ENCODE measurements at places on chromosomes 4 and X.

- DNase-seq = no peak
Measured at GRCh38 chr4:31539284-31540069, 819.3 kb downstream of the PCDH7 start.

DNA sequence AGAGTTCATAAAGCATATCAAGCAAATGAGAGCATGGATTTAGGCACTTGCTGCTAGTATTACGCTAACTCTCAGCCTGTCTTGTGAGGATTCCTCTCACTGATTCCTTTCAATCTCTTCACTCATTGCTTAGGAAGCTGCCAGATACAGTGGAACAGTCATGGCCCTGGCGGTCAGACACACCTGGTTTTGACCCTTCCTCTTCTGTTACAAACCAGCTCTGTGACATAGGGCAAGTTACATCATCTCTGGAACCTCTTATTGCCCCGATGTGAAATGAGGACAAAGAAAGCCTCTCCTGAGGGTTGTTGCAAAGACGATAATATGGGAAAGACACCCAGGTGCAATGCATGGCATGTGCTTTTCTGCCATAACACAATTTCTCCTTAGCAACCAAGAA lies 12.2 kb downstream of the FRAS1 start:
- DNase-seq = no peak

DNA sequence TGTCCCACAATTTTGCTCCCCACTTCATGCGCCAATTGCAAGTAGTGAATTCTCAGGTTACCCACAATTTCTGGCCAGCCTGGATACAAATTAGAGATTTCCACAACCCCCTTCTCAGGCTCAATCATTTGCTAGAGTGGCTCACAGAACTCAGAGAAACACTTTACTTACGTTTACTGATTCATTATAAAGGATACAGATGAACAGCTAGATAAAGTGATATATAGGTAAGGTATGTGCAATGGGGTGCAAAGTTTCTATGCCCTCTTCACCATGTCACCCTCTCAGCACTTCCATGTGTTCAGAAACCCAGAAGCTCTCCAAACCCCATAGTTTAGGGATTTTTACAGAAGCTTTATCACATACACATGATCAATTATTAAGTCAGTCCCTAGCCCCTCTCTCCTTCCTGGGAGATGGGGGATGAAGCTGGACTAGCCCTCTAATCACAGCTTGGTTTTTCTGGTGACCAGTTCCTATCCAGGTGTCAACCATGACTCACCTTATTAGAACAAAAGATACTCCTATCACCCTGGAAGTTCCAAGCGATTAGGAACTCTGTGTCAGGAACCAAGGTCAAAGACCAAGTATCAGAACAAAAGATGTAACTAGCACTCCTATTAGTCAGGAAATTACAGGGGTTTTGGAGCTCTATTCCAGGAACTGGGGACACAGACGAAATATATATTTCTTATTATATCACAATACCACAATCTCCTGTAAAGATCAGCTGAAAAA lies 33.5 kb upstream of the PRRG1 start:
- no peak for DNase-seq

DNA sequence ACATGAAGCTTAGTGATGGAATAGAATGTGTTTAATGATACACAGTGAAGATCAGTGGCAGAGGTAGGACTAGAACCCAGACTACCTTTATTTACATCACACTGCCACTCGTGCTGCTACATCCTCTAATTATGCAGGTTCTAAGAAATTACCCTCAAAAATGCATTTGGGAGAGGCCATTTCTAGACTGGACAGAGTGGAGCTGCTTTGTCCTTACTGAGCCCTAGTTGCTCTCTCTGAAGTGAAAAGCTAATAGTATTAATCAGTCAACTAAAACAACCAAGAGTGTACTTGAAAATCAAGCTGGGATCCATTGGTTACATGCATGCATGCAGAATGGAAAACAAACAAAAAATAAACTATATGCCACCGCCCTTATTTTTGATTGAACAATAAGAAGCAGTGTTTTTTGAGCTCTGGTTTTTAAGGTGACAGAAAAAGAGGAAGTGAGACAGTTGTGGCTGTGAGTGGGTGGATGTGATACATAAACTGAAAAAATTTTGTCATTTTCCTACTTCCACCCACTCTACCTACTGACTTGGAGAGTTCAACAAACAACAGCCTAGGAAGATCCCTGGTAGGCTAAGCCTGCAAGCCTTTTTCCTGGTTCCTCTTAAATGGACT lies 6.8 kb upstream of the VSIG4 start:
- DNase-seq = peak; percentile 21

- no peak for DNase-seq
Measured at GRCh38 chr4:165634766-165635165, 238.3 kb upstream of the TLL1 start.

DNA sequence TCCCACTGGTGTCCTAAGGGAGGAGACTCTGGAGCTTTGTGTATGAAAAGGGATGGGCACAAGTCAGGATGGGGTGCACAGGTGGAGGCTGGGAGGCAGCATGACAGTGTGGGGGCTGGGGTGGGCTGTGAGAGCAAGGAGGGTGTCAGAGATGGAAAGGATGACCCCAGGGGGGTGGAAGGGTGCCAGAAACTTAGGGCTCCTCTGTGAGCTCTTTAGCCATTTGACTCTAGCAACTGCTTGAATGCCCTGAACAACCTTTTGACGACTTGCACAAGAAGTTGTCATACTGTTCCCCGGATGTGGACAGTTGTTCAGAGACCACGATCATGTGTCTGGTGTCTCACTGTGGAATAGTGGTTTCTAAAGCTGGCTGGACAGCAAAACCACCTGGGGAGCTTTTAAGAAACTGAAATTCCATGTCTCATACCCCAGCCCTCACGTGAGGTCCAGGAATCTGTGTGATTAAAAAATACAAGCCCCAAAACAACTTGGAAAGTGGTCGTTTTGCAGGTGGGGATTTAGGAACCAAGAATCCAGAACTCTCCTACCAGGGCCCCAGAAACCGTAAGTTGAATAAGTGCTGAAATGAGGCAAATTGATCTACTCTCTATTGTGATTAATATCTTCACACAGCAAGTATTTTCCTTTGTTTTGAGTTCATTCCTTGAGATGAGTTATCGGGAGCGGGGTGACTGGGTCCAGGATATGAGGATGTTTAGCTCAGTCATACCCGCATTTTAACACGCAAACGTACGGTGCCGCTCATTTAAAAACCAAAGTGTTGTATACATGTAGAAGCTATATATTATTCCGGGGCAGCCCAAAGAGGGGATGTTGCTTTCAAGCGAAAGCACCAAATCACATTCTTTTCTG lies 3.4 kb downstream of the RHOH start:
- DNase-seq = peak; percentile 69

DNA sequence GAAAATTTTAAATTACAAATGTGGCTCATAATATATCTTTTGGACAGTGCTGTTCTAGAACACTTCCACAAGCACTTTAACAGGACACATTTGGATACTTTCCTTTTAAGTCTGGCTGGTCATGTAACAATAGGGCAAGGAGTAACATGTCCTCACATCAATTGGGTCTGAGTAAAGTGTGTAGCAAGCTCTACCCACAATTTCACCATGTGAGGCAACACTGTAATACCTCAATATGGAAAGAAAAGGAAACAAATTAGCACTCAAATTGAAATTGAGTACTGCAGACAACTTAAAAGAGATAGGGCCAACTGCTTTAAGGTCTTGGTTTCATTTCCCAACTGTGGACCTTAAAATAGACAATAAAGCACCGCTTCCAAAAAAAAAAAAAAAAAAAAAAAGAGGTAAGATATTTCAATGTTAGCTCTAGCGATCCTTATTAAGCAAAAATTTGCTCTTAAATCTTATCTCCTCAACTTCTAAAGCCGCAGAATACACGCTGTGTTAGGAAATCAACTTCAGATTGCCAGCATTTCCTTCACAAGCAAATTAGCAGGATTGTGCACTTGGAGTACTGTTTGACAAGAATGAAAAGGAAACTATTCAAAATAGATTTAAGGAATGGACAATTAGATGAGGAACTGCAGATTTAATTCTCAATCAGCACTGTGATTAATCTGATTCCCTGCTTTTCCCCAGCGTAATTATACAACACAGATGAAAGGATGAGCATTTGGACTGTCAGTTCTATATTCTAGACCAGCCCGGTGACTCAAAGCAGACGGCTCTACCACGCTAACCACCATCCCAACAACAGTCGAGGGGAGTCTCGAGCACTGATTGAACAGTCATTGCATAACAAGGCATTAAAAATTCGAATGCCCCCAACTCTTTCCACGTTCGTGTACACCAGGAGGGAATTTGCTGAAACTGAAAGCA lies 1.6 kb downstream of the CASK start:
- DNase-seq = no peak

GRCh38 chrX:149456476-149457245 lies 48.4 kb downstream of the IDS start:
- DNase-seq = no peak

DNA sequence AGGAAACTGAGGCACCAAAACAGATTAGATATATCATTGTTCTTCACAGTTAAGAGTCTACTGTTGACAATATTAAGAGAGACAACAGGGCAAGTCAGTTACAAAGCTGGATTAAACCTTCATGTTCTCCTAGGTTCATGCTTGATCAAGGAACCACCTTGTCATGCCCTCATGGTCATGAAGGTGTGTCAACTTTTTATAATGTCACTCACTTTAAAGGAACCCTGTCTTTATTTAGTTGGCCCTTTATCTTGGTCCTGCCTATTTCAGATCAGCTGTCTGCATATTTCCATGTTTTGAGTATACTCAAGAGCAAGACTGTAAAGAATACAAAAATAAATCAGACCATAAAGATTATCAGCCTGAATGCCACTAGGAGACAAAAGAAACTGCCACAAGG lies 140.2 kb upstream of the FAM241A start:
- DNase-seq = no peak

DNA sequence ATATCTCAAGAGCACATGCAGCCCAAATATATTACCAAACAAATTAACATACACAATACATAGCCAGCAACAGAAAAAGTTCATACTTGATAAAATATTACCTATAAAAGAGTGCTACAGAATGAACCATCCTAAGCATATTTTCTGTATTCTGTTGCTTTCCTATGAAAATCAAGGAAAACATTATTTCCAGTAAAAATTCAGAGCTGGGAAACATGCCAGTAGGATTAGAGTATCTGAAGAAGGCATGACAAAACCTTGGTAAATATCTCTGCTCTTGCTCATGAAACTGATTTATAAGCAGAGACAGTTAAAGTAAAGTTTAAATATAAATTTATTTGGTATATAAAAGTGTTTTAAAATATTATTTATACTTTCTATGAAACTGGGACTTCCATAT lies 599.7 kb downstream of the ARAP2 start:
- DNase-seq = no peak

GRCh38 chr4:14035076-14035475 lies 407.6 kb upstream of the BOD1L1 start:
- DNase-seq = no peak

- no peak for DNase-seq
Measured at GRCh38 chr4:83075311-83076095, 39.0 kb downstream of the PLAC8 start.

DNA sequence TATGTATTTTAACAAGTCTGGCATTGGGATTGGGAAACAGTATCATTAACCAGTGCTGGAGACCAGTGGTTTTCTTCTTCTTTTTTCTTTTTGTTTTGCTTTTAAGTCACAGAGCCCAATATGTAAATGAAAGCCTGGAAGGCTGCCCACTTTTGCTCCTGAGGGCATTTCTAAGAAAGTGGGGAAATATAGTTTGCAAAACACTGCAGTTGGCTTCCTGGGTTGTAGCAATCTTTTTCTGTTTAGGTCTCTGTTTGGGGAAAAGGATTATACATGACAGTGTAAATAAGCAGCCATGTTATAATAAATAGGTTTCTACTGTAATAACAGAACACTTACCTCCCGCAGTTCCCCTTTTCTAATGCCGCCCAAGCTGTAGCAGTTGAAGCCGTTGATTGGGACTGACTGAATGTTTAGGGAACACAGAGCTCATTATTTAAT lies 105.5 kb downstream of the TMEM164 start:
- no peak for DNase-seq

- no peak for DNase-seq
Measured at GRCh38 chrX:81412428-81412827, 210.5 kb downstream of the SH3BGRL start.

DNA sequence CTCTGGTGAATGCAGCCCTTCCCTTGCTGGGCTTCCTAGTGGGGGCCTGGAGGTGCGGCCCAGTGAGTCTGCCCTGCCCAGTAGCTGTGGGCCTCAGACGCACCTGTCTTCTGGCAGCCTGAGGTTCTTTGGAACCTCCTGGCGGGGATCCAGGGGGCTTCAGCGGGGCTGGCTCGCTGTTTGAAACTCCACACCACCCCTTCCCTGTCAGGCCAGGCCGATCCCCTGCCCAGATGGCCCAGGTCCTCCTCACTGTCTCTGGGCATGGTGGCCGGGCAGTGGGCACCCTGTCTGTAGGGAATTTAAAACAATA lies 10.7 kb upstream of the NKX1-1 start:
- no peak for DNase-seq

All from CD4-positive, alpha-beta T cell treated with Interleukin-1 beta for 1 hour (primary cell).